ENCODE measurements at places on chromosomes 6 and 20. TPM values are rescaled to one million over a fixed set of nuclear protein-coding genes. Genes with fewer than 3 reads are reported as not detected.

- no peak for DNase-seq
Measured at GRCh38 chr6:160070831-160071230, 50.8 kb upstream of the SLC22A1 start.

- no peak for DNase-seq
Measured at GRCh38 chr6:149015535-149016525, 269.0 kb downstream of the UST start.

DNA sequence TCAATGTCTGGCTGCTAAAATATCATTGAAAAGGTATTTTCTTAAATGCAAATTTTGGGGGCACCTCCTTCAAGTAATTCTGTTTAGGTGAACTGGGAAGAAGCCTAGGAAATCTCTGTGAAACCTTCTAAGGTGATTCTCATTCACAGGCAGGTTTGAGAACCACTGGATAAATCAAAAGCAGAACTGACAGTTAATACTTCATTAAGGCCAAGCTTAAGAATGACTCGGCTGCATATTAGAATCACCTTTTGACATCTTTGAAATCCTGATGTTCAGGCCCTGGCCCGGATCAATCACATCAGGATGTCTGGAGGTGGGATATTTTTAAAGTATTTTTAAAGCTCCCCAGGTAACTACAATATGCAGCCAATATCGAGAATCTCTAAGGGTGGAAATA, 50.6 kb downstream of the FKBP1C start:
- DNase-seq = no peak

- DNase-seq = no peak
Measured at GRCh38 chr6:123802351-123802696, 1.3 kb upstream of the NKAIN2 start.

DNA sequence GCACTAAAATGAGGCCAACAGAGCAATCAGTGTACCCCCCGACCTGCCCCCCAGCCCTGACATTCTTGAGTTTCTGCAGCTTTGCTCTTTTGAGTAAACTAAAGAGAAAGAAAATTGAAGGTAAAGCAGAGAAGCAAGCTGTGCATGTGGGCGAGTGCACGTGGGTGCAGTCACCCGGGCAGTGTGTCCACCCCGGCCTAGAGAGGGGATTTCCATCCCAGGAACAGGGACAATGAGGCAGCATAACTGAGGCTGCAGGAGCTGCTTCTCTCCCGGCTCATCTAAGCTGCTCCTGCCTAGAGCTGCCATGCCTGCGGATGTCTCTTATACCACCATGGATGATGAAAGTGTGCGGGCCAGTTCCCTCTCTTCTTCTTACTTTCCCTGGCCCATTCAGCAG, 16.8 kb downstream of the CASS4 start:
- no peak for DNase-seq

- DNase-seq = no peak
Measured at GRCh38 chr20:38497246-38497935, 24.7 kb downstream of the RALGAPB start.

GRCh38 chr20:31537890-31538289, 23.6 kb downstream of the HM13 start:
- DNase-seq = no peak

- DNase-seq = no peak
Measured at GRCh38 chr6:51049288-51049982, 230.8 kb downstream of the TFAP2B start.

GRCh38 chr6:42347456-42347855, 104.3 kb downstream of the TRERF1 start:
- DNase-seq = no peak

GRCh38 chr6:89385156-89385667, 26.9 kb downstream of the RRAGD start:
- peak; percentile 26 for DNase-seq

DNA sequence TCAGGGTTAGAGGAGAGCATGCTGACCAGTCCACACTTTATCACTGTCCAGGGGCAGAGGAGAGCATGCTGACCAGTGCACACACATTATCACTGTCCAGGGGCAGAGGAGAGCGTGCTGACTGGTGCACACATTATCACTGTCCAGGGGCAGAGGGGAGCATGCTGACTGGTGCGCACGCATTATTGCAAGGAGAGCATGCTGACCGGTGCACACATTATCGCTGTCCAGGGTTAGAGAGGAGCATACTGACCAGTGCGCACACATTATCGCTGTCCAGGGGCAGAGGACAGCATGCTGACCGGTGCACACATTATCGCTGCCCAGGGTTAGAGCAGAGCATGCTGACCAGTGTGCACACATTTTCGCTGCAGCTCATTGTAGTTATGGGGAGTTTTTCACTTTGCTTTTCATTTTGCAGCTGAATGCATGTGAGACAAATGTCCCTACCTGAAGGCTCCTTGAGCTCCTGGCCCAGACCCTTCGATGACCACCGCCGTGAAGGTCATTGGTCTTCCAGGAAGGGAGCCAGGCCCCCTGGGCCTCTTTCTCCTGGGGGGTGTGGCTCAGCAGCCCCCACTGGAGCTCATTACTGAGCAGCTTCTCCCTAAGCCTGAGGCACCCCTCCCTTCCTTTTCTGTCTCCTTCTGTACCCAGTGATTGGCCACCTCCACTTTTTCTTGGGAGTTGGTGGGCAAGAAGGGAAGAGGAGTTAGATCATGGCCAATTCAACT, 178.8 kb upstream of the AFDN start:
- DNase-seq = no peak

DNA sequence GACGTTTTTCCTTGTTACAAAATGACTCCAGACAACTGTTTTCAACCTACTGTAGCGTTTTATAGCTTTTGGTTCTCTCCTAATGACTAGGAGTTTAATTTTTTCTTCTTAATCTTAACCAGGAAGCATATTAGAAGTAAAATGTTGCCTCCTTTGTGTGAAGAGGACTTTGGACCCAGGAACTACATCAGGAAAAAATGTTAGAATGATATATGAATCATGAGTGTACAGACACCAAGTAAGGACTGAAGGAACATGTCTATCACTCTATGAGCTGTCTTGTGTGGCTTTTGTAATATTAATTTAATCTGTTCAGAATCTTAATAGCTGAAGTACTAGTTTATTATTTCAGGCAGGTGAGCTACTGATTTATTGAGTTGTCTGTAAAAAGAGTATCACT, 71.0 kb upstream of the MARCKS start:
- DNase-seq = no peak

DNA sequence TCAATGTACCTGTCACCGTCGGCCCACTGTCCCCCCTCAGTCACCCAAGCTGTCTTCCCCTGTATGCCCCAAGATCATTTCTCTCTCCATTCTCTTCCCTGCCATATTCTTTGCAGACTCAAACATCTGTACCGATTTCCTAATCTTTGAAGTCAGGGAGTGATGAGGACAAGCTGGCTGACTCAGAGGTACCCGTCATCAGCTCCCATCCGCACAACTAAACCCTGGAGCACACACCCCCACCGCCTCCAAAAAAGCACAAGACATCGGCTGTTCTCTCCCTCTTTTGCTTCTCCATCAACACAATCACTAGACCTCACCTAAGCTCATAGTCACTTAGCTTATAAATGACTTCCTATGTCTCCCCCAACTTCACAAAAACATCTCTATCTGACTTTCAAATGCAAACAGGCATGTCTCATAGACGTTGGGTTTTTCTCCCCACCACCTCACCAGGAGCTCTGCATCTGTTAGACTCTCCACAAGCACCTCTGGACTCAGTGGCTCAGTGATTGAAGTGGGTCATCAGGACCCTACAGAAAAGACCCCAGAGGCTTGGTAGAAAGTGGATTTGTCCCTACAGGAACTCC, 11.5 kb upstream of the NFATC2 start:
- no peak for DNase-seq

DNA sequence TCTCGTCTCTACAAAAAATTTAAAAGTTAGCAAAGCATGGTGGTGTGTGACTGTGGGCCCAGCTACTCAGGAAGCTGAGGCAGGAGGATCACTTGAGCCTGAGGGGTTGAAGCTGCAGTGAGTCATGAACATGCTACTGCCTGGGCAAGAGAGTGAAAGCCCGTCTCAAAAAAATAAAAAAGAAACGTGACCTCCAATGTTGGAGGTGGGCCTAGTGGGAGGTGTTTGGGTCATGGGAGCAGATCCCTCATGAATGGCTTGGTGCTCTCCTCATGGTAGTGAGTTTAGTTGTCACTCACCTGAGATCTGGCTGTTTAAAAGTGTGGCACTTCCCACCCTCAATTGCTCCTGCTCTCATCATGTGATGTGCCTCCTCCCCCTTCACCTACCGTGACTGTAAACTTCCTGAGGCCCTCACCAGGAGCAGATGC, 24.3 kb downstream of the RBL1 start:
- no peak for DNase-seq

GRCh38 chr20:62066983-62067433, 1.3 kb upstream of the TAF4 start:
- DNase-seq = no peak

DNA sequence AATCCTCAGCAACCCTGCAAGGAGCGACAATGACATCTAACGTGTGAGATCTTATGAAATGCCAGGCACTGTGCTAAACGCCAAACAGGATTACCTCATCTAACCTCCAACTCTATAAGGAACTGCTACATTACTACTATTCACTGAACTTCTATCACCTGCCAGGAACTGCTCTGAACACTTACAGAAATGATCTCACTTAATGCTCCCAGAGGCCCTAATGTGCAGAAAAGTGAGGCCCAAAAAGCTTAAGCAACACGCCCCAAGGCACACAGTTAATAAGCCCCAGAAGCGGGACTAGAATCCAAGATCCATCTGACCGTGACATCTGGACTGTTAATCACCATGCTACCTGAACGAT, 28.5 kb downstream of the TRAM2 start:
- no peak for DNase-seq

DNA sequence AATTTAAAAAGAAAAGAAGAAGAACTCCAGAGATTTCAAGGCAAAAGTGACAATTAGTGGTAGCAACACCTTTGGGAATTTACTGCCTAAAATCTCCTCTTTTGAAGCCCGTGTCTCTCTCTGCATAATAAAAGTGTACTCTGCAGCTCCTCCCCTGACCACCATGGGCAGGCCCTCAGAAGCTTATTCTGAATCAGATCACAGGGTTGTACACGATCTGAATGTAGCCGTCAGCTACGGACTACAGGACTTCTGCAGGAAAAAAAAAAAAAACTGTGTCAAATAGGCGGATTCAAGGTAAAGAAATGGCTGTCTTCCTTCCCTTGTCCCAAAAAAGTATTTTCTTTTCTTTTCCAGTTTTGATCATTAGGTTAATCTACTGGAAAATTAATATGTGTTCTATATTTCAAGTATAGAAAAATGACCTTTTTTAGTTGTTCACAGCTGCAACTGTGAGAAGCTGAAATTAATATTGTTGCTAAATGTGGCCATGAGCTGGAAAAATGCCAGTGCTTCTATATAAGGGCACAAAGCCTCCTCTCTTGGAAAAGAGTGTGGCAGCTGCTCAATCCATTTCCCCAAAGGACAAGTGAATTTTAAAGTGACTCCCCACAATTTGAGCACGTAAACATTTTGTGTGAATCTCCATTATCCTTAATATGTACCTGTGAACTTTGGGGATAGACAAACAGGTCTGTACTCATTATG, 397.4 kb downstream of the C6orf118 start:
- peak; percentile 42 for DNase-seq

- DNase-seq = no peak
Measured at GRCh38 chr6:70210462-70210861, 92.4 kb downstream of the COL9A1 start.

- DNase-seq = no peak
Measured at GRCh38 chr20:62977613-62978560, 25.4 kb downstream of the SLC17A9 start.

- DNase-seq = no peak
Measured at GRCh38 chr20:53408691-53409446, 184.8 kb downstream of the ZNF217 start.

DNA sequence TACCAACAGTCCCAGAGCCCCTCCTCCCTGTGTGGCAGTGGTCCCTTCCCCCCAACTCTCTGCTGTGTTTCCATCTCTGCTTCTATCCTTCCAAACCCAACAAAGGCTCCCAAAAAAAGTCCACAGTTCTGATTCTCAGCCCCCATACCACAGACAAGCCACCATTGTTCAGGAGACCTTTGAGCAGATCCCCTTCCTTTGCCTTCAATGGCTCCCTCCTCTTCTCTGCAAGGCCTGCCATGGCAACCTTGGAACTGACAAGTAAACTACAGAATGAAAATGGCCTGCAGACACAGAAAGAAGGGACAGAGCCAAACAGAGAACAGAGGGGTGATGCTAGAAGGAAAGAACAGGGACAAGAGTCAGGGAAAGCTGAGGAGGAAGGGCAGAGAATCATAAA, 23.2 kb downstream of the OR2H2 start:
- no peak for DNase-seq

- peak; percentile 26 for DNase-seq
Measured at GRCh38 chr6:21270636-21271201, 322.8 kb upstream of the SOX4 start.

Gene SLC22A3
- 8.7 TPM for polyA plus RNA-seq

Gene C6orf141
- polyA plus RNA-seq = 3.0 TPM

Gene KHDC1L
- polyA plus RNA-seq = not detected

Gene UBR2
- 17.2 TPM for polyA plus RNA-seq

Gene OPN5
- polyA plus RNA-seq = 0.32 TPM

Gene GRIK2
- 3.1 TPM for polyA plus RNA-seq

Gene ERGIC3
- 218 TPM for polyA plus RNA-seq

Gene BMP7
- 4.6 TPM for polyA plus RNA-seq

Gene HLA-DPA1
- polyA plus RNA-seq = 34.8 TPM

Gene SGK2
- polyA plus RNA-seq = 0.90 TPM

Gene ANGPT4
- 0.18 TPM for polyA plus RNA-seq

Gene TCF21
- 0.04 TPM for polyA plus RNA-seq

Gene USP49
- 6.9 TPM for polyA plus RNA-seq

Gene NTSR1
- polyA plus RNA-seq = 0.10 TPM

Gene OXT
- polyA plus RNA-seq = 0.50 TPM

Gene DEFB112
- polyA plus RNA-seq = not detected

Gene PRSS35
- 9.0 TPM for polyA plus RNA-seq

Gene LY6G6D
- not detected for polyA plus RNA-seq

Gene LPIN3
- 4.7 TPM for polyA plus RNA-seq

Gene BEND3
- polyA plus RNA-seq = 3.7 TPM

Gene PLN
- polyA plus RNA-seq = 4.4 TPM

Data from hindlimb muscle (tissue), 1 donor.